ENCODE measurements at places on chromosomes 12 and 14.

- DNase-seq = peak; percentile 88
Measured at GRCh38 chr12:93377252-93378195, at the start of gene NUDT4. NUDT4 (plus strand) TSS chr12:93377925; CDS start chr12:93378323, 398 bp downstream.

DNA sequence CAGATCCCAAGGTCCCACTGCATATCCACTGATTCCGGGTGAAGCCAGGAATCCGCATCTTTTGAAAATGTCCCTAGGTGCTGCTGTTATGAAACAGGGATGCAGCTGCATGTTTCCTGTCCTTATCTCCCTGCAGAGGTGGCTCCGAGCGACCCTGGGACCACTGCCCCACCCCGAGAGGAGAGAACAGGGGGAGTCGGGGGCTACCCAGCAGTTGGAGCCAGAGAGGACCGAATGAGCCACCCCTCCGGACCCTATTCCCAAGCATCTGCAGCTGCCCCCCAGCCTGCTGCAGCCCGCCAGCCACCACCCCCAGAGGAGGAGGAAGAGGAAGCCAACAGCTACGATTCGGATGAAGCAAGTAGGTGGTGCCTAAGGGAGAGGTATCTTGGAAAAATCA, 30.3 kb upstream of the OAS1 start:
- DNase-seq = no peak

DNA sequence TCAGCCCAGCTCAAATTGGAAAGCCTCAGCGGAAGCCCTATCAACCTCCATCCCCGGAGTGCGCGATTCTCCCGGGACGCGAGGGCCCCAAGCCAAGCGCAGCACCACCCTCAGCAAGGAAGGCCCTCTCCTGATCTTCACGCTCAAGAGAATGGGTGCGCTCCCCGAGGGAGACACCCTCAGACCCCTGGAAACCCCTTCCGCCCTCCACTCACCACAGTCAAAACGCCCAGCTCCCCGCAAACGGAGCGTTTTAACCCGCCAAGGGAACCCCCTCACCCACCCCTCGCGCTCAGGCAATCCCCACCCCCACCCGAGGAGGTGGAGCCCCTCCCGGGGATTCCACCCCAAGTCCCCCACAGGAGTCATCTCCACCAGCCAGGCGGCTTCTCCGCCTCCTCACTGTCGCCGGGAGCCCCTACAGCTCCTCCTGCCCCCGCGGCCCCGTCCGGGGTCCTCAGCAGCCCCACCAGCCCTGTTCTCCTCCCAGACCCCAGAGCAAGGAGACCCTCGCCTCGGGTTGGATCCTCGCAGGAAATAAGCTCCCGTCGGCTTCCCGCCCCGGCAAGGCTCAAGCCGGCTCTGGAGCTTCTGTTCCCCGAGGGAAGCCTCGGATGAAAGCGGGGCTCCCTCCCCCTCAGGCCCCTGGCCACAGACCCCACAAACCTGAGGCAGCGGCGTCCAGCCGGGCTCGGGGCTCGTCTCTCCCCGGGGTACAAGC, 507 bp downstream of the BAZ2A start:
- no peak for DNase-seq

GRCh38 chr14:59634617-59635016, 58.0 kb upstream of the CCDC175 start:
- DNase-seq = no peak

GRCh38 chr14:67060546-67060945, 128.7 kb upstream of the GARIN2 start:
- no peak for DNase-seq

- DNase-seq = no peak
Measured at GRCh38 chr12:74071182-74071581, 466.5 kb upstream of the ATXN7L3B start.

GRCh38 chr14:52701223-52701622, 5.8 kb upstream of the PSMC6 start:
- no peak for DNase-seq

GRCh38 chr12:85572956-85573355, 263.3 kb downstream of the RASSF9 start:
- no peak for DNase-seq

DNA sequence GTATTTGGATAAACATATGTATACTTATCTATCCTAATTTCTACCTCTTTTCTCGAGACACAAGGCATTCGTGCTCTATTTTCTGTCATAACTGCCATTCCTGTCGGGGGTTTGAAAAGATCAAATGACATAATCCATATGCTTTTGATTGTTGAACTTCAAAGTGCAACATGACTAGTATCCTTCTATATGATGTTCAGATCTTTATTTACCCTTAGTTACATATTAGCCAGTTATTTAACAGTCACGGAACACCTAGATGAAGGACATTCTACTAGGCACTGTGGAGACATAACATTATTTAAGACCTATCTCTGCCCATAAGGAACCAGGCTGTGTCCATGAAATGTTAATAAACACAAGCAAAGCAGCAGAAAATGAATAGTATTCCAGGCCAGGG, 11.2 kb upstream of the GRIN2B start:
- DNase-seq = no peak

- no peak for DNase-seq
Measured at GRCh38 chr12:2011643-2012607, 7.7 kb upstream of the DCP1B start.

DNA sequence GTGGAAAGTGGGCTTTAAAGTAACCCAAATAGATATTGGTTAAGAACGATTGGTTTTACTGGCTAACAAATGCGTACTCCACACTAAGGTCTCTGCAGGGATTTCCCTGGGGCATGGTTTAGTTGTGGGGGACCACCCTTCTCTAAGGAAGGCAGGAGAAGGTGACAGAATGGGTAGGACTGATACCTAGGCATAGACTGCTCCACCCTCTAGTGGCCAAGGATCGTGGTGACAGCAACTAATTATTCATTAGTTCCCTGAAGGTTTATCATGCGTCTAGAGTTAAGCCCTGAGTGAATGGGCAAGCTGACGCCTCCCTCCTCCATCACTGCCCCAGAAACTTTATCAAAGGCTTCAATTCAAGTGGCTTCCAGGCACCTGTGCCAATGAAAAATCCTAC, 9.1 kb downstream of the FAM181A start:
- no peak for DNase-seq

GRCh38 chr14:32991691-32992090, 53.0 kb downstream of the NPAS3 start:
- DNase-seq = no peak

DNA sequence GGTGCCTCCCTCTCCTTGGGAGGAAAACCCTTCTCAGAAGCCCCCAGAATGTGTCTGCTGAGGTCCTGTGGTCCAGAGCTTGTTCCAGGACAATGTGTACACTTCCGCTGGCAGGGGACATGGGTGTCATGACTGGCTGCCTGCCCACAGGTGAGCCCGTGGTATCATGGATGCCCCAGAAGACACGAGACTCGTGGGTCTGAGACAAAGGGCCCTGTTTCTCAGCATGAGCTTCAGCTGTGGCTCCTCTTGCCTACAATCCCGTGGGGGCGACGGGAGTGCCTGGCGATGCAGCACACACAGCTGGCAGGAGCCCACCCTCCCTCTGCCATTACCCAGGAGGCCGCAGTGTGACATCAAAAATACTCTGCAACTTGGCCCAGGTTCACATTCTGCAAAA, 7.0 kb downstream of the TMEM121 start:
- no peak for DNase-seq

DNA sequence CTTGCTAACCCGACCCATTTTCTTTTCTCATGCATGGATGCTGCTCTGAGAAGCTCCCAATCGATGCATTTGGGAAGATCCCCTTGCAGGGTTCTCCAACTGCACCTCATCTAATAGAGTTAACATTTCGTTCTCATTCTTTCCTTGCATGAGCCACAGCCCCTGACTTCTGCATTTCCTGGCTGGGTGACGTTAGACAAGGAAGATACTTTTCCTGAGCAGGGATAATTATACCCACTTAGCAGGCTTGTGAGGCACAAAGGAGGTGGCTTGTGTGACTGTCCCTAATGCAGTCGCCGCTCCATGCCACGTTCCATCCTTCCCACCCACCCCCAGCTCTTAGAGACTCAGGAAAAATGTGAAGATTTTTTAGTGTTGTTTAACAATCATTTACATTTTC, 195.1 kb downstream of the CHST11 start:
- DNase-seq = no peak

GRCh38 chr14:102893452-102893851, 29.0 kb upstream of the AMN start:
- no peak for DNase-seq

- no peak for DNase-seq
Measured at GRCh38 chr14:64210216-64210615, 84.0 kb downstream of the ESR2 start.

DNA sequence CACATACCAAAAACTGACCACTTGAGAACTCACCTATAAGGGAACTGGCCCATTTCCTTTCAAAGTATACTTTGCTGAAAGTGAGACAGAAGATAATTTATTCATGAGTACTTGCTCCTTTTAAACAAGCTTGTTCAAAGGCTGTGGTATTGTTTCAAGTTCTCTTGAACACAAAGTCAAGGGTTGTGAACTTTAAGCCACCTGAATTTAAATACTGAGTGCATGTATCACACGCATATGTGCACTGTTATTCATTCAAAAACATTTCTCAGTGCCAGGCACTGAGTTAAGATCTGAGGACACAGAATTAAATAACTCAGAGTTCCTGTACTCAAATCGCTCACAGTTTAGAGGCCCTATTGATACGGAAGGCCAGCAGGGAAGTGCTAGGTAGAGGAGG, 19.1 kb upstream of the LDHB start:
- no peak for DNase-seq

DNA sequence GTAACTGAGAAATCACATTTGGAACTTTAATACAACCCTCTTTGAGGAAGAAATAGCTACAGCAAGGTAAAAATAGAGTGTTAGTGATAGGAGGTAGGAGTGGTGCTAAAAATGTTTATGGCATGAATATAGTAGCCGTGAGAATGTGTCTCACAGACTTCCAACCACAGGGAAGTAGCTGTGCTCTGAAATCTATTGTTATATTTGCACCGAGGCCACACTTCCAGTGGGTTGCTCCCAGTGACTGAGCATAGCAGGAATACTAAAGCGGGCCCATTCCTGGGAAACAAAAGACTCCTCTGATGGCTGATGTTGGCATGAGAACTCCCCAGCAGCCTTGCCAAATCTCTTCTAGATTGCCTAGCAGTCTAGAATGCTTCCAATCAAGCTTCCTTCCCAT, 174.1 kb upstream of the PLXNC1 start:
- peak; percentile 48 for DNase-seq

GRCh38 chr12:79885911-79886490, 48.9 kb downstream of the PPP1R12A start:
- DNase-seq = no peak

DNA sequence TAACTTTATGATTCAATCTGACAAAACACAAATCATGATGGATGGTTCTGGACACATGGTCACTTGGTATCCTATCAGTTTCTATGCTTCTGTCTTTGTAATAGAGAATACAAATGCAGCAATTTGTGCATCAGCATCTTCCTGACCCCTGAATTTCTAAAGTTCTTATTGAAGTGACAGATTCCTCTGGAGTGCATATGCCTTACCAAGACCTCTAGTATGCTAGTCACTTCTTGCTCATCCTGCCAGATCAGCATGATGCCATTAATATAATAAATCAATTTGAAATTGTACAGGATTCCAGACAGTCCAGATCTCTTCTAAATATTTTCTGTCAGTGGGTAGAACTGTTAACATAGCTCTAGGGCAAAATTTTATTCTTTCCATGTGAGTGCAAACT, 40.6 kb upstream of the GLIPR1 start:
- DNase-seq = no peak

DNA sequence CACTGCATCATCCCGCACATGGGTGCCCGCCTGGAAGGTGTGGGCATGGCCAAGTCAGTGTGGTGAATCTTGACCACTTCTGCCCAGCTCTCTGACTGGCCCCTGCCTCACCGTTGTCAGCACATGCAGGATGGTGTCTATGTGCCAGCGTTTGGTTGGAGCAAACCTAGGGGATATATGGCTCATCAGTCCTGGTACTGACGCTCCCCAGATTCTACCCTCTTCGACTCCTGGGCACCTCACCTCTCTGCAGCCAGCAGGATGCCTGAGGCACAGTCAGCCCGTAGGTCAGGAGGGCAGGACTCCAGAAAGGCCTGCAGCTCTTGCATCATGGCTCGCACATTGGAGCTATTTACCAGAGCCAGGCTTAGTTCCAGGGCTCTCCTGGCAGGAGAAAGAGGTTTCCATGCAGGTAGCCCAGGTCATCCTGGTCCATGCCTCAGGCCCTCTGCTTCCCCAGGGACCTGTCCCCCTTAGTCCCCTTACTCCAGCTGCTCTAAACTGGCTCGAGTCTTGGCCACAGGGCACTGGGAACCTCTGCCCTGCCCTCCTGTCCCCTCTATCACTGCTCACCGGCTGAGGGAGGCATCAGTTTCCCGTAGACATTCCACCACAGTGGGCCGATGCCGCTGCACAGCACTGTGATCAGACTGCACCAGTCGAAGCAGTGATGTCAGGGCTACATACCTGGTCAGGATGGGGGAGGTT, 4.0 kb downstream of the AP1G2 start:
- no peak for DNase-seq

DNA sequence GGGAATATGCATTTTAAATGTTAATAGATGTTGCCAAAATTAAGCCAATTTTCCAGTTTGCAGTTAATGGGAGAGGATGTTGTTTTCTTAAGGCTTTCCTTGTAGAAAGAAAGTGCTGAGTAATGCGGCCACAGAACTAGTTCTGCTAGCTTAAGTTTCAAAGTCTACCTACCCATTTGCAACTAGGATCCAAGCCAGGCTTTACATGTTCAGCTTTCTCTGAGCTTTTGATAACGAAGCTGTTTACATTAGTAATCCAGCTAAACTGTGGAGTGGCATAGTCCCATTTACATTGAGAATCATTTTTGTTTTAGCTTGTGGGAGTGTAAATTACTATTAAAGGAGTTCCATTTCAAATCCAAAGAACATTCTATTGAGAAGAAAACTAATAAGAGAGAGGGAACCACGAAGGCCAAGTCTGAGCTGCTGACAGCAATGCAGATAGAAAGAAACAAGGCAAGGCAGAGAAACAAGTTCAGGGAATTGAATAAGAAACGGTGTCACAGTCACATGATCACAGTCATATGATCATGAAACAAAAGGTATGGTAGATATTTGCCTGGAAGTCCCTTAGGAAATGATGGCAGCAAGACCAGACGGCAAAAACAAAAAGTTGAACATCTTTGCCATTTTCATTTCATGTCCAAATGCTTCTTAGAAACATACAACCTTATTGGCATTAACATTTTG, 274.9 kb downstream of the PAWR start:
- no peak for DNase-seq

DNA sequence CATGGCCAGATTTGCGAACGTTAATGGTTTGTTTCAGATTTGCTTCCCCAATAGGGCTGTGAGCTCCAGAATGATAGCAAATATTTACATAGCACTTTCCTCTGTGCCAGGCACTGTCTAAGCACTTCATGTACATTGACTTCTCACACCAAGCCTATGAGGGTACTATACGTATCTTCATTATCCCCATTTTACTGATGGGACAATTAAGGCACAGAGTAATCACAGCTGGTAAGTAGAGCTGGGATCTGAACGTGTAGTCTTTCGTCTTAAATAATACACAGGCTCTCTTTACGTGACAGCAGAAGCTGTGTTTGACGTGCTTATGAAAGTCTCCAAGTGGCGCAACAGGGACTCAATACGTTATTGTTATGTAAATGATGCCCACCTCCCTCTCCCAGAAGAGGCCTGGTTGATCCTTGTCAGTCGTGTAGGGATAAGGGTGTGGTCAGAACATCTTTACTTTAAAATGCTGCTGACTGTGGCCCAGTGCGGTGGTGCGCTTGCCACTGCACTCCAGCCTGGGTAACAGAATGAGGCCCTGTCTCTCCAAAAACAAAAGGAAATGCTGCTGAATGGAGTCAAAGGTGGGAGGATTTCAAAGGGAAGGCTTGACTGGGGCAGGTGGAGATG, 66.3 kb upstream of the TCL1B start:
- no peak for DNase-seq
